ENCODE measurements at places on chromosomes 7 and 10. TPM values are rescaled to one million over a fixed set of nuclear protein-coding genes. Genes with fewer than 3 reads are reported as not detected.

DNA sequence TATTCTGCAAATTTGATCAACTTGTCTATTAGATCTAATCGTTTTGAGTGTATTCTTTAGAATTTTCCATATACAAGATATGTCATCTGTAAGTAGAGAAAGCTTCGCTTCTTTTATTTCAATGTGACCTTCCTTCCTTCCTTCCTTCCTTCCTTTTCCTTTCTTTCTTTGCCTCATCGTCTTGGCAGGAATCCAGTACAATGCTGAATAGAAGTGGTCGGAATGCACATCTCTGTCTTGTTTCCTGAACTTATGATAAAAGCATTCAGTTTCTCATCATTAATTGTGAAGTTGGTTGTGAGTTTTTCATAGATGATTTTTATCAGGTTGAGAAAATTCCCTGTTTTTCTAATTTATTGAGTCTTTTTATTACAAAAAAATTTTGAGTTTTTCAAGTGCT, 300.7 kb upstream of the ZNF32 start:
- DNase-seq, result no peak

DNA sequence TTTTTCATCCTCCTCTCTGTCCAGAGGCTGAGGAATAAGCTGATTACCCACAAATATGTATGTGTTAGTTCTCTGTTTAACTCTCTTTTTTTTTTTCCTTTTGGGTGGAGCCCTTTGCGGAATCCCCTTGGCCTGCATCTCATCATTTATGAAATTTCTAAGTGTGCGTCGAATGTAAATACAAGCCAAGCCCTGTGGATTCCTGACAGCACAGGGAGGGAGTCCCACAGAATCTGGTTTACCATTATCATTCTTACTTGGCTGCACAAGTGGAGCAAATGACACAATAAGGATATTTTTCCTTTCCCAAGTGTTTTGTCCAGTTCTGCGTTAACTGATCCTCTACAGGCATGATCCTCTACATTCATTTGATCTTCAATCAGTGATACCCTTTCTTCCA, 11.4 kb downstream of the STK31 start:
- DNase-seq, result no peak

ZNF92 gene
- total RNA-seq, result 17.9 TPM

CCL26 gene
- total RNA-seq, result 1.5 TPM

Data from Daoy (cell line).